ENCODE measurements at places on chromosomes 5 and 9.

DNA sequence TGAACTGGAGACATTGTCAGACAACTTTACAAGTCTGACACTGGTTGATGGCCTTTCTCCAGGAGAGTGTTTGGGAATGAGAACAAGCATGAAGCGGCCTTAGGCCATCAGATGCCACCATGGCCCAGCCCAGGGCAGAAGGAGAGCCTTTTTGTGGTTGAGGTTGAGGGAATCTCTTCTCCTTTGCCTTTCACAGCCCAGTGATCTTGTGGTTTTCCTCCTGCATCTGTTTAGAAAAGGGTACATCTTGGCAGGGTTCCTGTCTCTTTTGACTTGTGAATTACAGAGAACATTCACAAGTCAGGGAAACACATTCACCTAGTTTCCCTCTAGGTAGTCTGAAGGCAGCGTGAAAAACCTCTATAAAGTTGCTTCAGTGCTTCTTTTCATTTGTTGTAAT lies 27.5 kb downstream of the DMRT2 start:
- DNase-seq: no peak

DNA sequence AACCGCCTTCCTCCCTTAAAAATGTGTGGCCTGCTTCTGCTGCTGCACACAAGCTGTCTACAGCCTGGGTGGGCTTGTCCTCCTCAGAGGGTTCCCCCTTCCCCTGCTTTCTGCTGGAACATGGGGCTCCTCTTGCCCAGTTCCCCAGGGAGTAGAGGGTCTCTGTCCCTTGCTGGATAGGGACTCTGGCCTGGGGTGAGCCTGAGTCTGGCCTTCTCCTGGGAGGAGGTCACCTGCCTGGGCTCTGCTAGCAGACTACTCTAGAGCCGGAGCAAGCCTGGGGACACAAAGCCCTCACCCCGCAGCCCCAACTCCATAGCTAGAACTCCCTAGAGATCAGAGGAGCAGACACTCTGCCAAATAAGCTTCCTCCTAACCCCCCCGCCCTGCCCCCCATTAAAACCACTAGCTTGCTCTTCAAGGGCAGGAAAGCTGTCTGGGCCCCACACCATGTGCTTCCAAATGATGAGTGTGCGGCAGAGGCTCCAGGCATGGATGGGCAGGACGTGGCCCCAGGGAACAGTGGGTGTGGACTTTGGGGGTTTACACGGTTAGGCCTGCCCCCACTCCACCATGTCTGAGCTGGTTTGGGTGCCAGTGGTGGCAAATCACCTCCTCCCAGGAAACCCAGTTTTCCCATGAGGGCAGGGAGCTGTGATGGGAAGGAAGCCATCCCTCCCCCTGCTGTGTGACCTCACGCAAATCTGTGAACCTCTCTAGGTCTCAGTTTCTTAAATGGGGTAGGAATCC lies 10.0 kb downstream of the TCF7 start:
- no peak for DNase-seq

- DNase-seq: no peak
Measured at GRCh38 chr9:7206221-7206758, 448.5 kb downstream of the KDM4C start.

GRCh38 chr5:5317976-5318375 lies 104.5 kb upstream of the ICE1 start:
- DNase-seq: no peak

- no peak for DNase-seq
Measured at GRCh38 chr5:171598641-171599152, 179.2 kb downstream of the FGF18 start.

- DNase-seq: no peak
Measured at GRCh38 chr5:160833806-160834205, 18.2 kb downstream of the ATP10B start.

GRCh38 chr9:134689321-134690181 lies 47.9 kb downstream of the COL5A1 start:
- no peak for DNase-seq

- no peak for DNase-seq
Measured at GRCh38 chr9:128142061-128142460, 7.2 kb upstream of the LCN2 start.

GRCh38 chr5:76406673-76407072 lies 3.6 kb downstream of the IQGAP2 start:
- no peak for DNase-seq

DNA sequence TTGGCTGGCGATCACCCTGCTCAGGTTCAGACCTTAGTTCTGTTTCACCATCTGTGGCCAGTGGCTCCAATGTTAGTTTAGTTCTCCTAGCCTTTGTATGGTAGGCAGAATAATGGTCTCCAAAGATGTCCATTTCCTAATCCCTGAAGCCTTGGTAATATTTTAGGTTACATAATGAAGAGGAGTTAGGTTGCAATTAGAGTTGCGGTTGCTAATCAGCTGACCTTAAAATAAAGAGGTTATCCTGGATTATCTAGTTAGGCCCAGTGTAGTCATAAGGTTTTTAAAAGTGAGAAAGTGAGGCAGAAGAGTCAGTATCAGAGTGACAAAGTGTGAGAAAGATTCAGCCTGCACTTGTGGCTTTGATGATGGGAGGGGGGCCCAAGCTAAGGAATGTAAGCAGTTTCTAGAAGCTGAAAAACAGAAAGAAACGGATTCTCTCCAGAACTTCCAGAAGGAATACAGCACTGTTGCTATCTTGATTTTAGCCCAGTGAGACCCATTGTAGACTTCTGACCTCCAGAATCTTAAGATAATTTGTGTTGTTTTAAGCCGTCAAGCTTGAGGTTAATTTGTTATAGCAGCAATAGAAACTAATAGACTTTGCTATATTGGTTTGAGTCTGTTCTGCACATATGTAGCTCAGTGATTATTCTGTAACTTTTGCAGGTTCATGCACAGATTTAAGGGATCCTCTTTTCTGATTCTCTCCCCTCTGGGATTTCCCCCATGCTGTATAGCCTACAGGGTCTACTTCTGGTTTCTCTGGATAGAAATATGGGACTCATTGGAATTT lies 21.6 kb downstream of the LNPEP start:
- DNase-seq: no peak

DNA sequence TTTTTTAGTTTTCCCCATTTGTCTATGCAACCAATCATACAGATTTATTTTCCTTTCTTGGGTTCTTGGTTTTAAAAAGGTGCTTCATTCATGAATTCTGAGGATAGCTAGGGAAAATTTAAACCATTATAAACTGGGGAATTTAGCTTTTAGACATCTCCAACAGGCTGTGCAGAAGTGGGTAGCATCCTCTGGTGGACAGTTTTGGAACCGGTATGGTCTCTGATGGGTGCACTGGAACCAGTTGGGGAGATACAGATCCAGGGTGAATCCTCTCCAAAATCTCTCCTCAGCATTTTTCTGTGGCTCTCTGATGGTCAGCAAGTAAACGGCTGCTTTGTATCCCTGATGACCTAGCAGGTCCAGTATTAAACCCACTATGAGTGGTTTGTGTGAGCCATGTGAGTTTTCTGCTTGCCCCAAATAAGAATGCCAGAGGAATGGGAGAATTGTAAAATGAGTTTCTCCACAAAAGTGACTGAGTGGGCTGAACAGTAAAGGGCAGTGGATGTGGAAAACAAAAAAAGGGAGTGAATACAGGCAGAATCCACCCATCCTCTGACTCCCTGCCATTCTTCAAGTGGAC lies 9.1 kb upstream of the DNAJC25 start:
- no peak for DNase-seq

DNA sequence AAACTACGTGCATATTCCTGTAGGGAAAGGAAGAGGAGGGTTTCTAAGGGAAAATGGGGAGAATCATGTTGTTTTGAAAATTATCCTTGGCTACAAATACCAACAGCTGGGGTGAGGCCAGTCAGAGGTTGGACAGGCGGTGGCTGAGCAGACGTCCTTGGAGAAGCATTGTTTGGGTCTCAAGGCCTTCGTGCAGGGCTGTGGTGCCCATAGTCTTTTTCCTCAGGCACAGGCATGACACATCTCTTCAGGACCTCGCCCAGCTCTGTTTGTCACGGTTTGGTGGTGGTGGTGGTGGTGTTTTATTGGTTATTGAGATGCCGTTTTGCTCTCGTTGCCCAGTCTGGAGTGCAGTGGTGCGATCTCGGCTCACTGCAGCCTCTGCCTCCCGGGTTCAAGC lies 27.8 kb upstream of the EGFL7 start:
- no peak for DNase-seq

DNA sequence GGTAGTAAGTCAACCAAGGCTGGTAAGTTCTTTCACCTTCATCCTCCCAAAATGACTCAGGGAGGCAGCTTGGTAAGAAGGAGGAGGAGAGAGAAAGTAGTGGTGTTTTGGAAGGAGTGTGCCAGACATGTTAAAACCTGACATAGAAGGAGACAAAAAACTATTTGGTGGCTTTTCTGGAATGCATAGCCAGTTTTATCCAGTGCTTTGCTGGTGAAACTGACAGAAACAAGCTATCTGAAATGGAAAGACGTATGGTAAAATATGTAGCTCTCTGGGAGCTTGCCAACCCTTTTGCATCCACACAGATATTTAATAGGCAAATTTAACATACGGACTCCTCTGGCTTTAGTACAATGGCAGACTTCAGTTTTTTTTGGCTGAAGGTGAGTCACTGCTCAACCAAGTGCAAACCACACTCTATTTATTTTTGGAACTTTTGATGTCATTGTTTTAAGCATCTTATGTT lies 45.4 kb downstream of the RAB14 start:
- no peak for DNase-seq

DNA sequence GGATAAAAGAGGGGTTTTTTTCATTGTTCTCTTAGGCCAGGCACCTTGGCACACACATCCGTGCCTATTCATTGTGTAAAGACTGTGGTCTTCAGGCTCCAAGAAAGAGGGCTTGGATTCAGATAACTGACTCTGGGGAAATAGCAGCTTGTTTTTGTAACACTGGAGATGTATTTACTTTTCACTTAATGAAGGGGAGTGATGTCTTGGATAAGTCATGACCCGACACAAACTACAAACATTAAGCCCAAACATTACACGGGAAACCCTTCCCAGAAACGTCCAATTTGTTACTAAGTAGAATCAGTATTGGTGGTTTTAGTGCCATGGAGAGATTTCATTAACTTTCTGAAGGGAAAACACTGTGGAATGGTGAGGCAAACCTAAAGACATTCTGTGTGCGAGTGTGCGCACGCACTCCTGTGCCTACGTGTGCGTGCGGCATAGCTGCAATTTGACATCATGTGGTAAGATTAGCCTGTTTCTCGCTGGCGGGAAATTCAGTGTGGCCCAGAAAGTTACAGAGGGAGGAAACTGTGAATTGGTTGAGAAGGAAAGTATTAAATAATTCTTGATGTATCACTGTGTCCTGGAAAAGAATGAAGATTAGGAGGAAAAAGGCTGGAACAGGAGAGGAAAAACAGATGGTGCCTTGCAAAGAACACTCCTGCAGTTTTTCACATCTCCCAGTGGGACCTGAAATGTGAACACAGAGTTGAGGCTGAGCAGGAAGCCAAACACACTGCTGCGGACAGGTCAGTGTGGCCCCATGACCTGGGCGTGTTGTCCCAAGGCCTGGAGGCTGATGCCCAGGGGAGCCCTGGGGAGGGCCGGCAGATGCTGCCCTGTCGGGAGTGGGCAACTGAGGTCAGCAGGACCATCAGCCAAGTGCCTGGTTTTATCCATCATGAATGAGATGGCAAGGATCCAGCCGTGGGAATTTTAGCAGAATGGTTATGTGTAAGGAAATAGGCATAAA lies 108.5 kb downstream of the GAS1 start:
- DNase-seq: no peak

- DNase-seq: no peak
Measured at GRCh38 chr9:136566901-136567300, 21.1 kb upstream of the NOTCH1 start.

- peak; percentile 31 for DNase-seq
Measured at GRCh38 chr5:159106569-159107282, 7.0 kb upstream of the EBF1 start.

GRCh38 chr5:115520191-115520590 lies 24.4 kb downstream of the FEM1C start:
- no peak for DNase-seq

DNA sequence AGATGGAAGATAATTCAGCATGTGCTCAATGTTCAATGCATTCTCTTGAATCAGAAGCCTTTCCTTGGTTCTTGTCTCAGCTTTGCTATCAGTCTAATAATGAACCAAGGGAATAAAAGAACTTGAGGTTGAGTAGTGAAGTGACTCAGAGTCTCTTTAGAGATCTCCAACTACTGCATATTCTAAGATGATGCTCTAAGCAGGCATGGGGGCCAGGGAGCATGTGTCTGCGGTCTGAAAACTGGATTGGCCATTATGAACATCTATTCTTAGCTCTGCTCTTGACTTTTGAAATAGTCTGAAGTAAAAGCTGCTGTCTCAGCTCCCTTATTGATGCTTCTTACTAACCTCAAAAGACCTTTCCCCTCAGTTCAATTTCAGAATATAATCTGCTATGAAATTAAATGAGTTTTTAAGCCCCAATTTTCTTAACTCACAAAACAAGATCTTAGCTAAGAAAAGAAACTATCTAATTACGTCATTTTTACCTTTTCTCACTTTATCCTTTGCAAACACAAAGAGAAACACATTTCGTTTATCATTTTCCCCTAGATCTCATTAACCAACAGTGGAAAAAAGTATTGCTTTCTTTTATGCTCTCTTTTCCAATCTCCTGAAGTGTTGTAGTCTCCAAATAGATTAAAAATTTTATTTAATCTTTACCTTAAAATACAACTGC lies 44.8 kb downstream of the PLCXD3 start:
- no peak for DNase-seq

DNA sequence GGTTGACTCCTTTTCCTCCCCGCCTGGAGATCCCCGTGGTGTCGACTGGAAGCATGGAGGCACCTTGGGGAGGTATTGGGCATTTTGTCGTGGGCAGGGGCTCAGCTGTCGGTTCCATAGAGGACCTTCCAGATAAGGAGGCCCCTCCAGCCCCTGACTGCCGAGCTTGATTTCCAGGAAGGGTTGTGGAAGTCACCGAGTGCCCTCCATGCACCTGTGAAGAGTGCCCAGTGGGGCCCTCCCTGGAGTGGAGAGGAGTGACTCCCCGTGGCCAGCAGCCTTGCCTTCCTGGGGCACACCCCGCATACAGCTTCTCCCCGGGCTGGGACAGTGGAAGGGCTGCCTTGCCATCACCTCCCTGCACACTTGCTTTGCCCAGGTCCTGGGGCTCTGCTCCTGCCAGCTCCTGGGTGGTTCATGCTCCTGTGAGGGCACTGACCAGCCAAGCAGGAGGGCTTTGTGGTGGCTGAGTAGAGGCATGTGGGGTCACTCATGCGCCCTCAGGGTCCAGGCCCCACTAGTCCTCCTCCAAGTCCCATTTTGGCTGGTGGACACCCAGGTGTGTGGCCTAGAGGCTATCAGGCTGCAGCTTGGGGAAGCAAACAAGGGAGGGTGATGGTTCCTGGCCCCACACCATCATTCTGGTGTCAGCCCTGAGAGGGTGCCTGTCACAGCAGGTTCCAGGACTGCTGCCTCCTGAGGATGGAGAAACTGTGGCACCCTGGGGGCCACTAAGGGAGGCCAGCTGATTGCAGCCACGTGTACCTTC lies 133.0 kb downstream of the WNK2 start:
- DNase-seq: no peak

- no peak for DNase-seq
Measured at GRCh38 chr5:72378639-72379289, 58.6 kb downstream of the PTCD2 start.

GRCh38 chr5:88873447-88873846 lies 9.5 kb downstream of the MEF2C start:
- no peak for DNase-seq
